ENCODE measurements at places on chromosomes 13 and 19.

- DNase-seq: no peak
These were observed 8.3 kb upstream of the REX1BD start for GRCh38 chr19:18580311-18580710.

- DNase-seq: no peak
These were observed at the start of gene BCAM for GRCh38 chr19:44808463-44809371. BCAM (plus strand) TSS chr19:44809103; CDS start chr19:44809125, 22 bp downstream.

DNA sequence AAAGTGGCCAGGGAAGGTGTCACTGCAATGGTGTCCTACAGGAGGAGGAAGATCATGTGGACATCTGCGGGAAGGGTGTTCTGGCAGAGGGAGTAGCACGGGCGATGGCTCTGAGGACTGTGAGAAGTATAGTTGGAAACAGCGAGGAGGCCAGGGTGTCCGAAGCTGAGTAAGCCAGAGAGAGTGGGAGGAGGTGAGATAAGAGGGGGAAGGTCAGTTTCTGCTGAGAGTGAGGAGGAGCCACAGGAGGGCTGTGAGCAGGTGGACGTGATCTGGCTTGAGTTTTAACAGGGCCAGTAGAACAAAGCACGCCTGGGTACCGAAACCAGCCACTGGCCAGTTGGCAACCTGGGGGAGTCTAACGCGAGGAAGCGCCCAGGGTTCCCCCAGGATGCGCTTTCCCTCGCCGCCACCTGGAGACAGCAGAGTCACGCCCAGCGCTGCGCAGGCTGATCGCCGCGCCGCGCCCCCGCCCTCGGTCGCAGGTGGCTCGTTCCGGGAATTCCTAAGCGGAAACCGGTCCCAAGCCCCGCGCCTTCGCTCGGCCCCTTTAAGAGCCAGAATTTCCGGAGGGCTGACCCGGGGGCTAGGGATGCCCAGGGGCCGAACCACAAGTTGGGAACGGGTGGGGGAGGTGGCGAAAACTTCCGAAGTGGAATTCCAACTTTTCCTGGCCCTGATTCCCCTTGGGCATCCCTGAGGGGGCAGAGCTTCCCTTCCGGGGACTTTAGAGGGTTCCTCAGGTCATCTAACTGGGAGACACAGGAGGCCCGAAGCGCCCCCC lies 1.1 kb upstream of the LSR start:
- no peak for DNase-seq

DNA sequence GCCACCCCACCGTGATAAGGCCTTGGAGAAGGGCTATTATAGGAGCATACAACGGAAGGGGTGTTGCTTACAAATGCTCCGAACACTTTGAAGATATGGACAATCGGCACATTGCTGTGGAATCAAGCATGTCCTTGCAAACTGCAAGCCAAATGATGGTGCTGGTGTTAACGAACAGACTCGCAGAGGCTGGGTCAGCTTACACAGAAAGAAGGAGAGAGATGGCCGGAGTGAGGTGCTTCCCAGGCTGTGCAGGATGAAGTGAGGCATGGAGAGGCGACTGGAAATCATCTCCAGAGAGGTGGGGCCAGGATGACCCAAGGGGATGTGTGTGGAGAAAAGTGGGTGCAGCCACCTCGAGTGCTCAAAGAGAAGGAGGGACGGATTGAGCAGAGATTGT lies 42.2 kb downstream of the HSPH1 start:
- DNase-seq: no peak

DNA sequence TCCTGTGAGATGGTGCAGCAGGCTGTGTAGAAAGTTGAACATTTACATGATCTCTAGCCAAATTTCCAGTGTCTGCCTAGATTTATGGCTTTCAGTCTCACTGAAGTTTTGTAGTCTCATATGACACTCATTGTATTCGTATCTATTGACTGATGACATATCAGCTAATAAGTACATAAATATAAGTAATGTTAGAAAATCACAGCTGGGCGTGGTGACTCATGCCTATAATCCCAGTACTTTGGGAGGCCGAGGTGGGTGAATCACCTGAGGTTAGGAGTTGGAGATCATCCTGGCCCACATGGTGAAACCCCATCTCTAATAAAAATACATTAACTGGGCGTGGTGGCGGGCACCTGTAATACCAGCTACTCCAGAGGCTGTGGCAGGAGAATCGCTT lies 54.7 kb upstream of the HTR2A start:
- DNase-seq: no peak

DNA sequence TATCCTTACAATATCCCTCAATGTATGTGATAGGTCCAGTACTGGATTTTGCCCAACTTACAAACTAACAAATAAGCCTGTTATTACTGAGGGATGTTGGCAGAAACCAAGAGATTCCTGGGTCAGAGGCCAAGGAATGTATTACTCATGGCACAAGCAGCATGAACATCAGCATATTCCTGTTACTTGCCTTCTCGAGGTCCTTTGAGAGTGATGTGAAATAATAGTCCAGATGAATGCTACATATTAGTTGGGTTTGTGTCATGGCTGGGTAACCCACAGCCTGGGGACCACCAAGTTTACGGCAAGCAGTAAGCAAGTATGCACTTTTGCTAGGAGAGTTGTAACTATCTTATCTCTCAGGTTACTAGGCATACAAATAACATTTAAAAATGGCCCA lies 384.5 kb upstream of the GPC6 start:
- no peak for DNase-seq

GRCh38 chr13:107665926-107666458 lies 549.3 kb downstream of the LIG4 start:
- no peak for DNase-seq

DNA sequence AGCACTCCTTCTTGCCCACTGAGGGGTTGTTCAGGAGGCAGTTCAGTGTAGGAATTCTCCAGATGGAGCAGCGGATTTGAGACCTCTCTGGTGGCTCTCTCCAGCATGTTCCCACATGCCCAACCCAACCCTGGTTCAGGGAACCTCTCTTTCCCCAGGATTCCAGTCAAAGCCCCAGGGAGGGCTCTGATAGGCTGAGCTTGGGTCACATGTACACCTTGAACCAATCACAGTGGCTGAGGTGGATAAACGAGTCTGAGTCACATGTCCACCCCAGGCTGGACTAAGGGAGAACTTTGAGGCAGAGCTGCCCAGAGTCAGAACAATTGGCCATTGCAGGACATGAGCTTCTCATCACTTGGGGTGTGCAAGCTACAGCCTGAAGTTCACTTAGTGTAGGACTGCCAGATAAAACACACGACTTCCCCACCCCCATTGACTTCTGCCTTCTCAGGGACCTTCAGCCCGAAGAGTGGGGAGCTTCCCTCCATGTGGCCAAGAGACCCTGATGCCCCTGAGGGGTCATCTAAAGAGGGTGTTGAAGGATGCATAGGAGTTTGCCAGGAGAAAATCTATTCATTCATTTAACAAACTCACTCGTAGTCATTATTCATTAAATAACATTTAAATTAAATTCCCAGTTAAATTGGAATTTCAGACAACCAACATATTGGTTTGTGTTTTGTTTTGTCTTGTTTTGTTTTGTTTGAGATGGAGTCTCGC lies 4.0 kb upstream of the MAST3 start:
- DNase-seq: no peak

GRCh38 chr19:32921624-32922023 lies 50.1 kb downstream of the CEP89 start:
- peak; percentile 1 for DNase-seq

GRCh38 chr19:15438124-15438496 lies 11.6 kb downstream of the WIZ start:
- no peak for DNase-seq

DNA sequence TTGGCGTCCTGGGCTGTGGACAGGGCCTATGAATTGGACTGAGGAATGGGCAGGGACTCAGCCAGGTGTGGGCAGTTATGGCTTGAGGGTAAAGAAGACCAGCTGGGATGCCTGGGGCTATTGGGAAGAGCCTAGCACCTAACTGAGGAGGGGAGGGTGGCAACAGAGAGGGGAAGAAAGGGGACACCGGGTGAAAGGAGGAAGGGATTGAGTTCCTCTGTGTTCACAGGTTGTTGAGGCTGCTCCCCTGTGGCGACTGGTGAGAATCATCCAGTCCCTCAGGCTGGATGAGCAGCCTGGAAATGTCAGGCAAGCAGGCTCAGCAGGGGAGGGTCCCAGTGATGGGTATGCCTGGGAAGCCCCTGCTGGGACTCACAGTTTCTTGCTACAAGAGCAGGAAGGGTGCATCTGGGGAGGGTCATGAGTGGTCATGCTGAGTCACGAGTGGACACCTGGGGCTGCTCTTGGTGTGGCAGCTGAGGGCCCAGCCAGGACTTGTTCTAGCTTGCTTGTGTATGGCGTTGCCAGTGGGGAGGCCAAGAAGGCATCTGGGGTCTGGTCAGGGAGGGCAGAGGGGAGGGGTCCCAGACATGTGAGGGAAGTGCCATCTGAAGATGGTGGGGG lies 1.4 kb downstream of the ZNF324 start:
- no peak for DNase-seq

GRCh38 chr13:107065036-107065435 lies 497.1 kb upstream of the ARGLU1 start:
- no peak for DNase-seq

DNA sequence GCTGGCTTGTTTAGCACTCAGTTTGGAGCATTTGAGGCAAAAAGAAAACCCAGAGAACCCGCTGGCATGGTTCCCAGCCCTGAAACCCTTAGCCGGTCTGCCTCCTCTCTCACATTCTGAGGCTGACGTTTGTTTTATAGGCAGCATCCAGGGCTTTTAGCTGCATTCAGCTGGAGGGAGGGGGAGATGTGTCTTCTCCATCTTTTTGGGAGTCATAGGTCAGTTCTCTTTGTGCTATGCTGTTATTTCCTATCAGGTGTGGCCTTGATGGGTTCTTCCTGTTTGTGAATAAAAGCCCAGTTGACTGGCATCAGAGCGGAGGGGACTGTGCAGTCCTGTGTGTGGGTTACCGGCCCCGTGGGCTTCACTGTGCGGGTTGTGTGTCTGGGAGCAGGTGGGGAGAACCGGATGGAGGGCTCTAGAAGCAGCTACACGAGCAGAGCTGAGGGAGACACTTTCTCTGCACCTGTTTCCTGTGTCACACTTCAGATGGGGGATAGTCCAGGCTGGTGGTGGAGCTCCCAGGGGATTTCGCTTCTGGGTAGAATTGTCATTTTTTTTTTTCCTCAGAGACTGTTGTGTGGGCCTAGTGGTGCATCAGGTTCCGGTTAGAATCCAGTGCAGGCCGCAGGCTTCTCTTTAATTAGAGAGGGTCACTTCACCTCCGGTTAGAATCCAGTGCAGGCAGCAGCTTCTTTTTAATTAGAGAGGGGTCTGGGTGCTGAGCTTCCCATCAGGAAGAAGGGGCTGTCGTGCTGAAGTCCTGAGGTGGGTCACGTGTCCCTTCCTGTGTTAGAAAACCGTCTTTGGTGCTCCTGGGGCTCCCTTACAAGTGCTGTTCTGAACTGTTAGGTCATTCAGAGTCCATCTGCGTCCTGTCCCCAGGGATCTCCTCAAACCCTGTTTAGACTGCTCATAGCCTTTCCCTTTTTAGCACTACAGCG lies 69.6 kb downstream of the ARHGEF7 start:
- DNase-seq: no peak

Data from stimulated activated CD4-positive, alpha-beta T cell treated with anti-CD3 and anti-CD28 coated beads, TNF-alpha, amount 100 ng/mL, for 24 hours (primary cell).